ENCODE measurements at places on chromosomes 4 and X. TPM values are rescaled to one million over a fixed set of nuclear protein-coding genes. Genes with fewer than 3 reads are reported as not detected.

GRCh38 chr4:145830699-145831098, 107.9 kb downstream of the ZNF827 start:
- no peak for DNase-seq

Gene PDLIM3
- polyA plus RNA-seq = 198 TPM

Gene PRKG2
- polyA plus RNA-seq = 8.0 TPM

DNA sequence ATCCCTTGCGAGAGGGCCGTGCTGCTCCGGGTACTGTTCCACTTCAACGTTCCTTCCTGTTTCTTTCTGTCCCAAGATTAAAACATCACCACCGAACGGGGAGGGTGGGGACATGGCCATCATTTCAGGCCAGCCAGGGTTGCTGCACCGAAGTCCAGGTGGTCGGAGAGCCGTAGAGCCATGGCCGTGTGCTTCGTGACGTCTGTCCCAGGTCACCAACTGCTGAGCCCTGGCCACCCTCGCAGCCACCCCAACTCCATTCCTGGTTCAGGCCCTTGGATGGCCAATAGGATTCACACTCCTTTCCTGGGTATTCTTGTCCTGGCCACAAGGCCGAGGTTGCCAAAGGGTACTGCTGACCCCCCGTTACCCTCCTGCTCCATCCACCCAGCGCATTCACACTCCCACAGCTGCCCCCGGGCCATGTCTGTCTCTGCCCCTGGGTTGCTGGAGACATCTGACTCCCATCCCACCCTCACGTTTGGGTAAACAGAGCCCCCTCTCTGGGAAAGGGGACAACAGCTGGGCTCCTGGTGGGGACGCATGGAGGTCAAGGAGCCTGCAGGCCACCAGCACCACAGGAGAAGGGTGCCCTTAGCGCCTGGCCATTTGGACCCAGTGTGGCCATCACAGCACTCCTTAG, 103.2 kb downstream of the HMX1 start:
- no peak for DNase-seq

Gene MAGEA4
- not detected for polyA plus RNA-seq

Gene FAM9B
- not detected for polyA plus RNA-seq

DNA sequence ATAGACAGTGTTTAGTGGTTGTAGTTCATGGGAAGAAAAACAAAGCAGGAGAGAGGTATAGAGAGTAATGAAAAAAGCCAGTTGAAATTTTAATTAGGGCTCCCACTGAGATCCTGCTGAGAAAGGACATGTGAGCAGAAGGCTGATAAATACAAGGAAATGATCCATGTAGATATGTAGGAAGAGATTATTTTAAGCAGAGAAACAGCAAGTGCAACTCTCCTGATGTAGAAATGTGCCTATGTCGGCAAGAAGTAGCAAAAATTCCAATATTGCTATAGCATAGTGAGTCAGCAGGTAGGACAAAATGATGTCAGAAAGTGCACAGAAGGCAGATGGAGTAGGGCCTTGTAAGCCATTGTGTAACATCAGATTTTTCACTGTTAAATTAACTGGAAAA, 1027.3 kb downstream of the PCDH18 start:
- no peak for DNase-seq

GRCh38 chrX:22365460-22365859, 92.7 kb downstream of the CBLL2 start:
- no peak for DNase-seq

DNA sequence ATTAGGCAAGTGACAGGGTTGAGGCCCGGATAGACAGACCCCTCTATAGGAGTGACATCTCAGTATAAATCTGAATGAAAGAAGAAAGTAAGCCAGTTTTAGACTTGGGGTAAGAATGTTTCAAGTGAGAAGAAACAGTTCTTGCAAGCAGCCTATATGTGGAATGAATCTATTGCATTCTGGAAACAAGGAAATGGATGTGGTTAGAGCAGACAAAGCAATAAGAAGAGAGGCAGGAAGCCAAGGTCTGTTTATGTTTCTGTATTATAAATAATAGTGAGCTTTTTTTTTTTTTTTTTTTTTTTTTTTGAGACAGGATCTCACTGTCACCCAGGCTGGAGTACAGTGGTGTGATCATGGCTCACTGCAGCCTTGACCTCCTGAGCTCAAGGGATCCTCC, 255.8 kb downstream of the UNC5C start:
- no peak for DNase-seq

DNA sequence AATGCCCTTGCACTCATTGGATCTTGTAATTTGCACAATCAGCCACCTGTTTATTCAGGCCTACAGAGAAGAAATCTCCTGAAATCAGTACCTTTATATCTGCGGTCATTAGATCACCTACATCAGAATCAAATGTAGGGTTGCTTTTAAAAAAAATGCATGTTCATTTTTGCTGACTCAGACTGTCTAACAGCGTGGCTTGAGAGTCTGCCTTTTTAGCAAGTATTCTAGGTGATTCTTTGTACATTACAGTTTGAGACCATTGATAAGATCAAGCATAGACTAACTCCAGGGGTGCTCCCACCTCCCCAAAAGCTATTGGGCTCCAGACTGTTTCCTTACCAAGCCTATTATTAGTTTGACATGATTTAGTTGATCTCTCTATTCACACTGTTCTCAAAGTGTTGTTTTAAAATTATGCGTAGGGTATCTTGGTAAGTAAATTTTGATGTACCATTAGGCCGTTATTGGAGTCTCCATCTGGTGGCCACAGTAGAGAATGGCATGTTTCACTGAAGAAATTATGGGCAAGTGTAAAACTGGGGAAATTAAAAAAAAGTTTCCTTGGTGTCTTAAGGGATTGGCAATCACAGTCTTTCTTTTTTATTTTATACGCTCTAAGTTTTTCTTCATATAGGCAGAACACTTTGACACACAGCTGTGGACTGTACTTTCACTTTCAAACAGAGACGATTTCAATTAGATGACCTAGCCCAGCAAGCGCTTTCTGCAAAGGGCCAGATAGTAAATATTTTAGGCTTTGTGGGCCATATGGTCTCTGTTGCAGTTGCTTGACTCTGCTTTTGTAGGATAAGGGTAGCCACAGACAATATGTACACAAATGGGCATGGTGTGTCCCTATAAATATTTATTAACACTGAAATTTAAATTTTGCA, 33.7 kb upstream of the MSL3 start:
- DNase-seq = peak; percentile 17

DNA sequence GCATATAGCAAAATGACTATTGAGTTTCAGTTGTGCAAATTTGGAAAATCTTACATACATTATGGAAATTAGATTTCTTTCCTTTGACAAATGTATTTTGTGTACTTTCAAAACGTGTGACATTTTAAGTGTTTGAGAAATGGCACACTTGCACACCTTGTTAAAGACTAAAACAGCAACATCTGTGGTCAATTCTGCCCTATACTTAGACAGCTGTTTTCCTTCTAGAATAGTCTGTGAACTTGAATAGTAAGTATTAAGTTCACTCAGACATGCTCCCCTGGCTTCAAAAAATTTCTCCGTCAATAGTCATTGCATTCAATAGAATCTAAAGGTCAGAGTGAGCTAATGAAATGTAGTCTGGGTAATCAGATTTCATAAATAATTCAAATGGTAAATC, 21.7 kb upstream of the TBC1D9 start:
- DNase-seq = no peak

- DNase-seq = no peak
Observed at GRCh38 chr4:2074588-2074987, 15.5 kb downstream of the NAT8L start.

Gene TIMM17B
- 44.3 TPM for polyA plus RNA-seq

GRCh38 chr4:81564025-81564424, 92.3 kb upstream of the RASGEF1B start:
- DNase-seq = no peak

- no peak for DNase-seq
Observed at GRCh38 chr4:138728566-138728965, 287.0 kb upstream of the NOCT start.

GRCh38 chr4:17280261-17281018, 231.4 kb downstream of the QDPR start:
- DNase-seq = no peak

Gene ZNF718
- polyA plus RNA-seq = 13.1 TPM

Gene GPR82
- 0.13 TPM for polyA plus RNA-seq

Gene FGF13
- polyA plus RNA-seq = 39.2 TPM

DNA sequence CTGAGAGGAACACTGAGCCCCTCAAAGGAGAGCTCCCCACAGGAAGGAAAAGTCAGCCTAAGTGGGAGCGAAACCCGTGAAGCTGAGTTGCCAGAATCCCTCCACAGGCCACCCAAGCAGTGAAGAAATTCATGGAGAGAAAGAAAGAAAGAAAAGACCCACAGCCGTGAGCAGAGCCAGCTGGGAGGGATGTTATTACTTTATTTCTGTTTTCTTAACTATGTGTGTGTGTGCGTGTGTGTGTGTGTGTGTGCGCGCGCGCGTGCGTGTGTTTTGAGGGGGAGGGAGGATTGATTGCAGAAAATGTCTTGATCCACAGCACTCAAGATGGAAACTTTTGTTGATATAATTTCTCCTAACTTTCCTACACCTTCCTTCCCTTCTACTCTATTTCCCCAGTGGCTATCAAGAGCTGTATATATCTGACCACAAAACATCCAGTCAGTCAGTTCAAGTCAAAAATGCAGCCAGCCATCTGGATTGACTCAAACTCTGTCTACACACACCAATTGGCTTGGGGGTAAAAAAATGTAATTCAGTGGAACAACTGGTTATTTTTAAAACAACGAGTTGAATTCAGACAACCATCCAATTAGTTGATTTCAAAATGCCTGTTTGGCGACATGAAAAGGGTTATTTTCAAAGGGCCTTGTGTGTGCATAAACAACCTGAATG, 13.8 kb upstream of the GPC3 start:
- DNase-seq = no peak

- no peak for DNase-seq
Observed at GRCh38 chrX:112736310-112736709, 56.6 kb upstream of the LHFPL1 start.

- DNase-seq = no peak
Observed at GRCh38 chrX:78527263-78527662, 131.9 kb downstream of the RTL3 start.

Gene PDHA2
- not detected for polyA plus RNA-seq

DNA sequence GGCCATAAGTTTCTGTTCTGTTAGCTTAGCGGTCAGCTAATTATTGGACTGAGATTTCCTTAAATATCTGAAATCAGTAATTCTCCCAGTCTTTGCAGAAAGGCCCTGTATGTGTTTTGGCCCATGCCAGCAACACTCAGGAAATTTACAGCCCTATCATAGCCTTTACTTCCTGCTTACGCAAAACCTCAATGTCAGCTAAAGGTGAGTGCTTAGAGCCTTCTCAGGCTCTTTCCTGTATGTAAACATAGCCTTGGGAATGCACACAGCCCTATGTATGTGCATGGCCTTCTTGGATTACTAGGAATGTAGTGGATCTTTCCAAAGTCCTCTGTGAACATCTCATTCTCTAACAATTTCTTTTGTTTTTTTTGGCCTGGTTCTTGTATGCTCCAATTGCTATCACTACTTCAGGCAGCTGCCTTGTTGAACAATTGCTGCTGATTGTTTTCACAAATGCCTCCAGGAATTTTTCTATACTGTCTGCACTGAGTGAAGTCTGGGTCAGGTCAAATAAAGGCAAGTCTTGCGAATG, 200.0 kb downstream of the PPP1R2C start:
- no peak for DNase-seq

Gene NPFFR2
- polyA plus RNA-seq = 0.32 TPM

DNA sequence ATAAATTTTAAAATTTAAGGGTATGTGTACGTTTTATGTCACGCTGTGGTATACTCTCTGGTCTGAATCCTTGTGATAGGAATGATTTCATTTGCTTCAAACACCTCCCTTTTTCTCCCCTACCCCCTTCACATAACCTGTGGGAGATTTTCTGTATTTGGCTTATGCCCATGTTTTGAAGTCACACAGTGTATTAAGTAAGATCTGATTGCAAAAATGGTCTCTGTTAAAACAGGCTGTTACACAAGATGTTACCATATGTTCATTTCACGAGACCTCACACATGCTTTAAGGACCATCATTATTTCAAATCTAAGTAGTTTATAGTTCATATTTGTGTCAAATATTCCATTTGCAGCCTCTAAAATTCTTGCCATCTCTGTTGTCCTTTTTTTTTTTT, 63.5 kb downstream of the TMEM131L start:
- DNase-seq = no peak

Gene HTRA3
- 62.6 TPM for polyA plus RNA-seq

Gene CHM
- polyA plus RNA-seq = 12.4 TPM

Gene SPIN2A
- polyA plus RNA-seq = 3.7 TPM

- DNase-seq = no peak
Observed at GRCh38 chrX:103637604-103638338, 9.0 kb downstream of the TCEAL1 start.

- no peak for DNase-seq
Observed at GRCh38 chr4:60259781-60260180, 940.3 kb upstream of the ADGRL3 start.
